ENCODE measurements at places on chromosomes 6 and 20. TPM values are rescaled to one million over a fixed set of nuclear protein-coding genes. Genes with fewer than 3 reads are reported as not detected.
A peak's percentile ranks its signal among the peaks of the same experiment; 100 is the strongest.

IMPG1 gene
- not detected for total RNA-seq

PYGB gene
- 6.6 TPM for total RNA-seq

SLC52A3 gene
- total RNA-seq: not detected

RIMS1 gene
- 0.69 TPM for total RNA-seq

KAT14 gene
- 11.2 TPM for total RNA-seq

LINC00237 gene
- total RNA-seq: not detected

PABPC1L gene
- total RNA-seq: 40.2 TPM

KIFC1 gene
- total RNA-seq: 1.3 TPM

SLC32A1 gene
- total RNA-seq: not detected

TMC2 gene
- not detected for total RNA-seq

BPIFB4 gene
- not detected for total RNA-seq

PDE7B gene
- total RNA-seq: 3.8 TPM

CABLES2 gene
- 2.6 TPM for total RNA-seq

PNLDC1 gene
- total RNA-seq: not detected

PAQR8 gene
- total RNA-seq: 1.2 TPM

NXT1 gene
- 6.9 TPM for total RNA-seq

GRCh38 chr6:56770011-56770520 is 127.4 kb upstream of the DST start:
- no peak for DNase-seq

GRCh38 chr6:64733433-64733832 is 973.6 kb downstream of the EYS start:
- DNase-seq: no peak

- no peak for DNase-seq
Observed at GRCh38 chr6:41747256-41748101, at the start of gene PGC. Gene PGC (minus strand): TSS chr6:41747397. CDS start chr6:41747334, 63 bp downstream.

DNA sequence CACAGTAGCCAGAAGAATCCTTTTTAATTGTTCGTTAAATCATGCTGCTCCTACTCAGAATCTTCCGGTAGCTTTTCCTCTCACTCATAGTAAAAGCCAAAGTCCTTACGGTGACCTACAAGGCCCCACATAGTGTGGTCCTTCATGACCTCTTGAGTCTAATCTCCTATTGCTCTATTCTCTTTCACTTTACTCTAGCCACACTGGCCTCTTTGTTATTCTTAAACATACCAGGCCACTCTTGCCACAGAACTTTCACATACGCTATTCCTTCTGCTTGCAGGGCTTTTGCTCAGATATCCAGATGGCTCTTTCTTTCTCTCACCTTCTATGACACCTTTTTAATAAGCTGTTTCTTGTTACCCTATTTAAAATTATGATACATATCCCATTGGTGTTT is 25.7 kb downstream of the ZNF391 start:
- no peak for DNase-seq

- DNase-seq: no peak
Observed at GRCh38 chr6:96909811-96910210, 12.1 kb upstream of the NDUFAF4 start.

DNA sequence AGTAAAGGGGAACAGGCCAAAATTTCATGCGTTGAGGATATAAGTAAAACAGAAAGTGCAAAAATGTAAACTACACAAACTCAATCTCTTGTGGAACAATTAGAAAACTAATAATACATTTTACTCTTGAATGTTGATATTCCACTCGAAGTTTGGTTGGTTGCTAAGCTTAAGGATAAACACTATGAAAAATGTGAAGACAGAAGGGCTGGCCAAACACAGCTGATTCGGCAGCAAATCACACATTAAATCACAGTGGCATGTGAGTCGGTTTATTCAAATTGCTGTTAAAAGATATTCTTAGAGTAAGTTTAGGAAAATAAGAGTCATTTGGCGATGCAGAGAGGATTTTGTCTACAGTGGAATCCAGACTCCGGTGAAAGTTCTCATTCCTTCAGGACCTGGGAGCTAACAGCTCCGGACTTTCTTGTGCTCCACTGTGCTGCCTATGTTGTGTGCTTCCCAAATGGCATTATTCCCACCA is 1.4 kb upstream of the EPM2A start:
- no peak for DNase-seq

GRCh38 chr6:138857775-138858174 is 61.9 kb downstream of the ECT2L start:
- no peak for DNase-seq

DNA sequence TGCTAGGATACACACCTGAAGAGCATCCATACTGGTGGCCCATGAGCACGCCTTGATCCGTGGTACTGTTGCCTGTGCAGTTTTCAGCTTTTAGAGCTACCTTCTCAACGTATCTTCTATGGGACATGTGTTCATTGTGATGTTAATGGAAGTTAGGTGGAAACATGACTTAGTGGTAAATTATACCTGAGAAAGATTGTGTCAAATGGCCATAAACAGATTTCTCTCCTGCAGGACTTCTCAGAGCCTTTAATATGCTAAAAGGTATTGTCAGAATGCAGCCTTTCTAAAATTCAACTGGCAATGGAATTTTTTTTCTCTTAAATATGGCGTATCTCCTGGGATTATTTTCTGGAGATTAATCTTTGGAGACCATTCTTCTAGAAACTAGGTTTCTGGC is 148.5 kb downstream of the CDC5L start:
- no peak for DNase-seq

GRCh38 chr6:8059129-8059528 is 5.1 kb downstream of the BLOC1S5 start:
- no peak for DNase-seq

GRCh38 chr6:125966569-125966968 is 10.0 kb downstream of the HINT3 start:
- no peak for DNase-seq

DNA sequence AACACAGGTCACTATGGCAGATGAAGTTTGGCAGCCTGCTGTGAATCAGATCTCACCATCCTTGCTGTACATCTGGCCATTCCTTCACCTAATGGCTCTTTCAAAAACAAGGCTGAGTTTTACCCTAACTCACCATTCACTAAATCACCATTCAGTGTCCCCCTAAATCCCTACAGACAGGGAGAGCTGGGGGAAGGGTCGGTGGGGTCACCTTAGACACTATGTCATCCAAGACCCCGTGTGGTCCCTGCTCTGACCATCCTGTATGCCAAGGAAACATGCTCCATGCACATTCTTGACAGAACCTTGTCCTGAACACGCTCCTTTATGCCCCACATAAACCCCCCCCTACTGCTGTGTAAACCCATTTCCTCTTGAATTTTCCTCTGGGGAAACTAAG is 31.8 kb upstream of the IL17A start:
- DNase-seq: no peak

- no peak for DNase-seq
Observed at GRCh38 chr6:82781620-82782204, 283.9 kb downstream of the UBE3D start.

DNA sequence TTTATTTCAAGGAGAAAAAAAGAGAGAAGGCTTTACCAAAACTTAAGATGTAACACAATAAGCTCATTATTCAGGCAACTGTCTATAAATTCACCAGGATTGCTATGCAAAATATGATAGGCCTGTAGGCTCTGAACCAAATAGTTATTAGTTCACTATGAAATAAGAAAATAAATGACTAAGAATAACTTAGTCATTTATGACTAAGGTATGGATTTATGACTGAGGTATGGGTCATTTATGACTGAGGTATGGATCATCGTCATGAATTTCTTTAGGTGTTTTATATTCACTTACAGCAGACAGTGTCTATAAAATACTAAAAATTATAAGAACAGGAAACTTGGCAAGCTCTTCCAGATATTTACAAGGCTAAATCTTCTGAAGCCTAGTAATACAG is 52.1 kb upstream of the SNX9 start:
- DNase-seq: no peak

DNA sequence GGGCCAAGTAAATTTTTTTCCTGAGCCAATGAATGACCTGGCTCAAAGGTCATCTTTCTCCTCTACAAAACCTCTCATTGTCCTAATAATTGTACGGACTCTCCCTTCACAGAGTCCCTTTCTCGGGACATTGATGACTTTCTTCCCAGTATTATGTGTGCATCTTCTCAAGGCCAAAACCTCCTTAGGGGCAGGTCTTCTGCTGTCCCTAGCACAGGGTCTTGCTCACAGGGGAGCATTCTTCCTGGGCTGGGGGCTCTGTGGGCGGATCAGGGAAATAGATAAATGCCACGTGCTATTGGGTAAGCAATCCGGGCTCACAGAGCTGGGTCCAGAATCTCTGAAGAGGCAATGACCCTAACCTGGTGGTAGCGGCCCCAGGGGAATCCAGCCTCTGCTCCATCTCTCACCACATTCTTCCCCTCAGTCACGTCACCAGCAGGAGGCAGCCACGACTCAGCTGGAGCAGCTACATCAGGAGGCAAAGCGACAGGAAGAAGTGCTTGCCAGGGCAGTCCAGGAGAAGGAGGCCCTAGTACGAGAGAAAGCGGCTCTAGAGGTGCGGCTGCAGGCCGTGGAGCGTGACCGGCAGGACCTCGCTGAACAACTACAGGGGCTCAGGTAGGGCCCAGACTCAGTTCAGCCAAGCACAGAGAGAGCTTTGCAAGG is 23.5 kb downstream of the CEP250 start:
- no peak for DNase-seq

- no peak for DNase-seq
Observed at GRCh38 chr20:2000285-2000684, 6.4 kb upstream of the PDYN start.

DNA sequence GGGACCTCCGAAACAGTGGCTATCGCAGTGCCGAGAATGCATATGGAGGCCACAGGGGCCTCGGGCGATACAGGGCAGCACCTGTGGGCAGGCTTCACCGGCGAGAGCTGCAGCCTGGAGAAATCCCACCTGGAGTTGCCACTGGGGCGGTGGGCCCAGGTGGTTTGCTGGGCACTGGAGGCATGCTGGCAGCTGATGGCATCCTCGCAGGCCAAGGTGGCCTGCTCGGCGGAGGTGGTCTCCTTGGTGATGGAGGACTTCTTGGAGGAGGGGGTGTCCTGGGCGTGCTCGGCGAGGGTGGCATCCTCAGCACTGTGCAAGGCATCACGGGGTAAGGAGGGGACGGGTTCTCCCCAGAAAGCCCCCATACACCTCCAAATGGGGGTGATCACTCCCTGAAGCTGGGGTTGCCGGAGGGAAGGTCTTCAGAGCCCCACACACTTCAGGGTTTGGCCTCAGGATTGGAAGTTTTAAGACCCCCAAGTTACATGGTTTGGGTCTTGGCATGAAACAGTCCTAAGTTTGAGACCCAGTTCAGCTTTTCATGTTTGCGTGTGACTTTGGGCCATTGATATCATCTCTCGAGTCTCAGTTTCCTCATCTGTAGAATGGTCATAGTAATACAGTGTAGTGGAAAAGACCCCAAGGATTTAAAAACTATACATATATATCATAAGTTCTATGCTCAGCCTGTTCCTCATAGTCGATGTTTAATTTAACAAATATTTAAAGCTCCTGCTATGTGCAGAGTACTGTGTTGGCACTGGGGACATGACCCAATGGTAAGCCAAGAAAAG is 4.3 kb downstream of the BPIFB4 start:
- DNase-seq: no peak

- no peak for DNase-seq
Observed at GRCh38 chr6:149560736-149561135, 5.4 kb upstream of the GINM1 start.

- DNase-seq: no peak
Observed at GRCh38 chr6:26390531-26390930, 7.6 kb downstream of the BTN2A2 start.

- DNase-seq: no peak
Observed at GRCh38 chr6:124010574-124010973, 206.9 kb downstream of the NKAIN2 start.

DNA sequence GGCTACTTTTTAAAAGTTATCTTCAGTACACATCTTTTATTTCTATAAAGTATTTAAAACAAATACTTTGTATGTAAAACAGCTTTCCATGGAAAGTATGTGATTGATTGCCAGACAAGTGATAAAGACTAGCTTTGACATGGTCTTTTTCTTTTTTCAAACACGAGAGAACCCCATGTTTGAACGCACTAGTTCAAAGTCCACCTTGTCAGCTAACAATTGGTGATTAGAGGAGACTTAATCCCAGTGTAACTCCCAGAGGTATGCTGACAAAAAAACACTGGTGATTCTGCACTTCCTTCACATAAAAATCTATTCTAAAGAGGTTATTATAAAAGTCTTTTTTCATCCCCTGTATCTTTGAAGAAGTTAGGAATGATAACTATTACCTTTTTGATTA is 438.1 kb downstream of the GJA1 start:
- DNase-seq: no peak

GRCh38 chr20:10668677-10669368 is 5.0 kb downstream of the JAG1 start:
- no peak for DNase-seq

GRCh38 chr6:142781129-142781528 is 163.8 kb downstream of the HIVEP2 start:
- DNase-seq: no peak

GRCh38 chr20:58145506-58146080 is 82.9 kb downstream of the ANKRD60 start:
- DNase-seq: peak; percentile 16
